HEK293T (cell line): ENCODE measurements at places on chromosomes 16 and 17.

GRCh38 chr17:64377769-64378282, 12.8 kb downstream of the PECAM1 start:
- no peak for DNase-seq

DNA sequence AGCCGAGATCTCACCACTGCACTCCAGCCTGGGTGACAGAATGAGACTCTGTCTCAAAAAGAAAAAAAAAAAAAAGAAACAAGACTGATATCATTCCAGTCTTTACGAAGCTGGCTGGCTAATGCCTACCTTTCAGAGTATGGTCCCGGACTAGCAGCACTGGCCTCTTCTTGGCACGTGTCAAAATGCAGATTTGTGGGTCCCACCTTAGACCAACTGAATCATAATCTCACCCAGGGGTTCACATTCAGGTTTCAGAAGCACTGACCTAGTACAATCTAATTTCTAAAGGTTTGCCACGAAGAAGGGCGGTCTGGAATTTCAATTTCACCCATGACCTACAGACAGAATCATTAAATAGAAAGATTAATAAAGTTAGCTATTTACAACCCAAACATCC, 43.4 kb upstream of the GRIN2A start:
- no peak for DNase-seq

DNA sequence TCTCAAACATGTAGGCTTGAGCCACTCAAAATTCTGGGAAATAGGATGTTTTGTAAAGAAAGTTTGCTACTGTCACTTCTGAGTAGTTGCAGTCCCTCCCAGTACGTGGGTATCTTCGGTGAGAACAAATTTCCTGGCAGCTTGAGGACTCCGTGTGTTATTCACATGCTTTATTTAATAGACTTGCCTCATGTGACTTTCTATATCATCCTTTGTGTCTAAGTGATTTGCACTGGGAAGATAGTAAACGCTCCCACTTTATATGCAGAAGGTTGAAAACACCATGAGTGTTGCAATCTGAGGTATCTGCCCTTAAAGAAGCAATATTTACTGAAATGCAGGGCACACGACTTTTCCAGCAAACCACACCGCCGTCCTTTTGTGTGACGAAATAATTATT, 643.7 kb downstream of the MAF start:
- no peak for DNase-seq

- peak; percentile 34 for DNase-seq
These were observed 543 bp downstream of the TXNDC11 start for GRCh38 chr16:11742093-11742535.

DNA sequence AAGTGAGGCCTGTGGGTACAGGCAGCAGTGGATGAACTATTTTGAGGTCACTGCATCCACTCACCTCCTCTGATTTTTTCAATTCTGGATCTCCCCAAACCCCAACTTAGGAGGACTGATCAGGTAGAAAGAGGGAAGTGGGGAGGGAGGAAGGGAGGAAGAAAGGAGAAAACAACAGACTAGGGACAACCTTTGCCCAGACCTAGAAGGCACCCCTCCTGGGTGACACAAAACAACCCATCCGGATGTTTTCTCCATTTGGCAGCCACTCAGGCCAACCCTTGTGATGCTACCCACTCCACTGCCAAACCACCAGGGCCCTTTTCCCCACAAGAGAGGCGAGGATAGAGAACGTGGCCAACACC, 2.7 kb downstream of the ORMDL3 start:
- no peak for DNase-seq

GRCh38 chr17:40779181-40779909, 3.0 kb downstream of the KRT27 start:
- DNase-seq: peak; percentile 10

- DNase-seq: peak; percentile 80
These were observed 15.2 kb upstream of the SSTR5 start for GRCh38 chr16:1057252-1057932.

DNA sequence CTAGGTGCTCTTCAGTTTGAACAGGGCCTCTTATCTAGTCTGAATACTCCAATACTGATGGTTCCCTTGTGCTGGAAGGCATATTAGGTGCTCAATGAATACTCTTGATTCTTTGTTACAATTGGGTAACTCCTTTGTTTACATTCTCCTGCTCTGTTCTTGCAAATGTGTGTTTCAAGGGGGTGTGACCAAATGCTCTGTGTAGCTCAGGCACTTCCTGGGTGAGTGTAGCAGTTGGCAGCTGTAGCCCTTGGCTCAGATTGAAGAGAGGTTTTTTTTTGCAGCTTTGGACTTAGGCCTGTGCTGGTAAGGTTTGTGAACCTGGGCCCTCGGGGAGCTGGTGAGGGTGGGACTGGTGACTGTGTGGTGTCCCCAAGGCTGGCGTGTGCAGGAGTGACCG, 20.2 kb downstream of the TBCD start:
- no peak for DNase-seq

GRCh38 chr17:58641887-58642311, 49.9 kb downstream of the TEX14 start:
- no peak for DNase-seq

- DNase-seq: no peak
These were observed 48.4 kb upstream of the TOB1 start for GRCh38 chr17:50914505-50915063.

DNA sequence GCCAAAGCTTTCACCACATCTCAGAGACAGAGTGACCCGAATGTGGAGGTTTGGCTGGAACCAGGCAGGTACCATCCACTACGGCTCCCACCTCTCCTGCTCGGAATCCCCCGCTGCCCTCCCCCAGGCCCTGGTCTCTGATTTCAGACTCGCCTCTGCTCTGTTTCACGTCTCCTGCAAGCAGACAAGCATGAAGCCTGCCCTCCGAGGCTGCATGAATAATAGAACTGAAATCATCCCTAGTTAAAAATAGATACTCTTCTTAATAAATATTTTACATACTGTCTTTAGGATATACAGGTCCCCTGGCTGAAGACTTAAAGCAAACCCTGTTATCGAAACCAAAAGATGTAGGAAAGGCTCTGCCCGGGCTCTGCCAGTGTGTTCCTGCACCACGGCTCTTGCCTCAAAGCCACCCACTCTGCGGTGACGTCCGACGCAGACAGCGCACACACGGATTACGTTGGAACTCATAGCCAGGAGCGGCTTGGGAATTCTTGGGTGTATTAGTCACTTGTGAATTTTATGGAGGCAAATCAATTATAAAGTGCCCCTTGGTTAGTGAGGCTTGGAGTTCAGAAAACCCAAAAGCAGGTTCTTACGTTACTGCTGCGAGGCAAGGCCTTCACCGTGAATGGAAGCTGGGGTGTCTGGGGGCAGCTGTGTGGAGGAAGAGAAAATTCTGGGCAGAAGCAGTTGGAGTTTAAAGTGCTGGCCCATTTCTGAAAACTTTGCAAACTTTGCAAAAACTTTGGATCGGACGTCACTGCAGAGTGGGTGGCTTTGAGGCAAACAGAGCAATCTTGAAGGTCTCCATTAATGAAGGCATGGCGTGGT, 25.6 kb upstream of the NPTX1 start:
- no peak for DNase-seq

DNA sequence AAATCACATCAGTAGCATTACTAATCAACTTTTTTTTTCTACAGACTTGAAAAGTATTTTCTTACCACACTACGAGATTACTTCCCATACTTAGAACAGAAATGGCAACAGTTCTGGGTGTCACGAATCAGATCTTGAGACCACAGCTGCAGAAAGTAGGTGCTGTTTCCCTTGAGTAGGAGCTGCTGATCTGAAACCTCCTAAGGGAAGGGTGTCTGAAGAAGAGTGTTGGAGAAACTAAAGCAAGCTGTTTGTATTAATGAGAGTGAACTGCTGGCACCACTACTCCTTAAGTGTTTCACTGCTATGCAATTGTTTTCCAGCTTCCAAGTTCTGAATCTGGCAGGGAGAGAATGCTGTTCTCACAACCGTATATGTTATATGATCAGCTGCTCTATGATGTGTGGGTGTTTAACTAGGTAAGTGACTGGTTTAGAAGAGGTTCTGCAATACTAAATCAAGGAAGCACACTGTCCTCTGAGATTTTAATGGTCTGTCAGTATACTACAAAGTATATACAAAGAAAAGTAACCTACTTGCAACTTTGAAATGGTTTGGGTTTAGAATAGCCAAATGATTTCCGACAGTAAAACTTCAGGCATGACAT, 3.3 kb downstream of the ZNF652 start:
- no peak for DNase-seq

DNA sequence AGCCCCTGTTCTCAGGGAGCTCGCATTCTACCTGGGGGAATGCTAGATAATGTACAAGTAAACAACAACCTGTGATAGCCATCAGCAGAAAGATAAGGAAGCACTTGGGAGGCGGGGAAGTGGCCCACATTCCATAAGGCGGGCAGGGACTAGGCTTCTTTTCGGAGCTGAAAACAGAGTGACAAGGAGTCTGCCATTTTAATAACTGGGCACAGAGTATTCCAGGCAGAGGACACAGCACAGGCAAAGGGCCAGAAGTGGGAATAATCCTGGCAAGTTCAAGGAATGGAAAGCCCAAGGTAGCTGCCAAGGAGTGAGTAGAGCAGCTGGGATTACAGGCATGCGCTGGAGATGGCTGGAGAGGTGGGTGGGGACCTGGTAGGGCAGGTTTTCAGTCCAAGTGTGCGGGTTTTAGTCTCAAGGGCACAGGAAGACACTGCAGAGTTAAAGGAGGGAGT, 24.3 kb downstream of the USP43 start:
- DNase-seq: no peak

DNA sequence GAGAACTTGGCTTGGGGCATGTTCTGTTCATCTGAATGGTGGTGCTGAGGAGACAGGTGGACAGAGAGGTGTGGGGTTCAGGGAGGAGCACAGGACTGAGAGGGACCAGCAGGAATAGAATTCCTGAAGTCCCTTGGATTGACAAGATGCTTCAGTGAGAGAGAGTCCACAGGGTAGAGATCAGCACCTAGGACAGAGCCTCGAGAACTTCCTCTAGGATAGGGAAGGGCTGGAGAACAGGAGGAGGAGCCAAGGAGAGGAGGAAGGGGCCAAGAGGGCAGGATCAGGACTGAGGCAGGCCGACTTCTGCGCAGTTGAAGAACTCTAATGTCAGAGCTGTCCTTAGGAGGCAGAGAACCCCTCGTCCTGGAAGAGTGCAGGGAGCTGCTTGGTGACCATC, 138.4 kb downstream of the PRKCB start:
- DNase-seq: peak; percentile 15

DNA sequence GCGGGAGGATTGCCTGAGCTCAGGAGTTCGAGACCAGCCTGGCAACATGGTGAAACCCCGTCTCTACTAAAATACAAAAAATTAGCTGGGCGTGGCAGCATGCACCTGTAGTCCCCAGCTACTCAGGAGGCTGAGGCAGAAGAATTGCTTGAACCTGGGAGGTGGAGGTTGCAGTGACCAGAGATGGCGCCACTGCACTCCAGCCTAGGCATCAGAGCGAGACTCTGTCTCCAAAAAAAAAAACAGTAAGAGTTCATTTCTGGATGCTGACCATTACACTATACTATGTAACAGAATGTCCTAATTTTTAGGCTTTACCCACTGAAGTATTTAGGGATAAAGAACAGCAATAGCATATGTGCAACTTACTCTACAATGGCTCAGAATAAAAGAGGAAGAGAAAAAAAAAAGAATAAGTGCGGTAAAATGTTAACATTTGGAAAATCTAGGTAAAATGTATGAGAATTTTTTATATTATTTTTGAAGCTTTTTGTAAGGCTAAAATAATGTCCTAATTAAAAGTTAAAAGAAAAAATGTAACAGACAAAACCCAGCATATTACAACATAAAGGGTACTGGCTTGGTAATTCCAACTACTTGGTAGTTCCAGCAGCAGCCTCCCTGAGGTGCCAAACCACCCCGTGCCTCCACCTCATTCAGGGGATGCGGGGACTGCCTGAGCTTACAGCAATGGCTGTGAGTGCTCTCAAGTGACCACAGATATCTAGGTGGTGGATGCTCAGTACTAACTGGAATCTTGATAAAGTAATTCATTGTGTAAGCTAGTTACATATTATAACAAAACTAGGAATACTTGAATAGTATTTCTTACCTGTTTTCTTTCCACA, 10.9 kb downstream of the COPS3 start:
- DNase-seq: no peak

DNA sequence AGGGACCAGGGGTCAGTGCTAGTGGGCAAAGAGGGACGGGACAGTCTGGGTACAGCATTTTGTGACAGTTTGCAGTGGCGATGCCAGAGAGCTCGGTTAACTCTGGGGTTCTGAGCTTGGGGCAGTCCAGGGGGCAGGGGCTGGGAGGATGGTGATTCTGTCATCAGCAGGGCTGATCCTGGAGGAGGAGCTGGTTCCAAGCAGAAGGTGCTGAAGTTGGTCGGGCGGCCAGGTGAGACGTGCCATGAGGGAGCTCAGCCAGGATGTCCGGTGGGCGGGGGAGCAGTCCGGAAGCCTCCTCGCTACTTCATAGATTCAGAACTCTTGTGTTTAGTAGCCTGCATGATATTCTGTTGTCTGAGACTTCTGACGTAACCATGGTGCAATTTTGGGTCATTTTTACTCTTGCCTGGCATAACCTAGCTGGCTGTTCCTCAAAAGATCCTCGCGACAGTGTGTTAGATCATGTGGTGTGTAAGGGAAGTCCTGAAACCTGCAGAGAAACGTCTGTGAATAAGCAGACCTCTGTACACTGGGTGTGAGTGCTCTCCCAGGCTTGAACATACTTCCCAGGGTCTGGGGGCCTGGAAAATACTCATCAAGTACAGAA, 122.0 kb downstream of the CLEC16A start:
- DNase-seq: no peak

GRCh38 chr16:67531247-67531646, 2.6 kb downstream of the RIPOR1 start:
- DNase-seq: no peak

- no peak for DNase-seq
These were observed 4.8 kb downstream of the EMP2 start for GRCh38 chr16:10575506-10576130.

DNA sequence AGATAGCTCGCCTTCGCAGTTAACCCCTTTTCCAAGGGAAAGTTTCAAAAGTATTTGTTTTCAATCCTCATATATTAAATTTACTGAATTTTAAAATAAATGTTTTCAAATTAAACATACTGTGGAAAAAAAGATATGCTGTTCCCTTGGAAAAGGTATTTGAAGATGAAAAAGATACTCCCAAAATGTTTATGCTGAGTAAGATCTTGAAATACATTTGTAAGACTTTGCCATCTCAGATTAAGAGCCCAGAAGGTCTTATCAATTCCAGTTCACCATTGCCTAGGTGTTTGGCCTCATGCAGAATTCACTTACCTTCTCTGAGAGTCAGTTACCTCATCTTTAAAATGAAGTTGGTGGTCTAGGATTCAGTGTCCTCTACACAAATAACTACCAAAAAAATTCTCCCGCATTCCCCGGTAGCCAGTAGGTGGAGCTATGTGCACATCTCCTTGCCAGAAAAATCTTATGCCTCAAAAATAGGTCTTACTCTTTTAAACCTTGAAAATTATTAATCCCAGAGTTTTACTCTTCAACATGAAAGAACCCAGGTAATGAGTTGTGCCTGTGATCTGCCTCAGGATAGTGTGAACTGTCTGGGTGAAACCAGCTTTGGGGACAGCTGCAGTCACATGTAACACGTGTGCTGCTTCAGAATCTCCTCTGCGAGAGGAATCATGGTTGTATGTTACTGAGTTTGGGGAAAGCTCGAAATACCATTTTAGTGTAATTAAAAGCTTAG, 178.3 kb downstream of the MRTFB start:
- peak; percentile 53 for DNase-seq
